ENCODE measurements at places on chromosomes 1 and 21.

DNA sequence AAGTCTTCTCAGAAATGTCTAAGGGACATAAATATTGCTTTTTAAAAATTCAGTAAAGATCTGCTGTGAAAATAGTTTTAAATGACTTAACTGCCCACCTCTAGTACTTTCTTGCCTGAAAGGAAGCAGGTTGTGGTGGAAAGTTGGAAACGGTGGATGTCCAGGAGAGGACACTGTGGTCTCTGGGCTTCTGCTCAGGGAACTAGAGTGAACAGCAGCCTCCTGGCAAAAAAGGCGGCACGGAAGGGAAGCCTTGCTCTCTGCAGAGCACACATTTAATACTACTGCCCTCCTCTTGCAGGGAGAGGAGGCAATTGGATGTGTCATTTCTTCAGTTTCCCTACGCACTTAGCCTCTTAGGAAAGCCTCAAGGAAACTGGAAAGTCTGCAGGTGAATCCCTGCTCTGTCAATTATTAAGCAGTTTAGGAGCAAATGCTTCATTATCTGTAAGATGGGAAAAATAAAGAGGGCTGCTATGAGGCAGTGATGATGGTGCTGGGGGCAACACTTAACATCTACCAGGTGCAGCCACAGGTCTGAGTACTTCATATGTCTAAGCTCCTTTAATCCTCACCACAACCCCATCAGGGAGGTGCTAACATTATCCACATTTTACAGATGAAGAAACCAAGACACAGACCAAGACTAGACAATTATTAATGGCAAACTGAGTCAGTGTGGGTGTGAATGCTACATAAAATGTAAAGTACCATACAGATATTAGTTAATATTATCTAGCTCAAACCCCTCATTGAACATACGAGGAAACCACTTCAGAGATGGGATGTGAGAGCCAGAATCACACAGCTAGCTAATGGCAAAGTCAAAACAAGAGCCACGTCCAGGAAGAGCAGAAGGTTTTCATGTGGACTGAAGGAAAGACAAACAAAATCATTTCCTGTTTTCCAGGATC, 108.9 kb upstream of the ADAR start:
- DNase-seq, result no peak

DNA sequence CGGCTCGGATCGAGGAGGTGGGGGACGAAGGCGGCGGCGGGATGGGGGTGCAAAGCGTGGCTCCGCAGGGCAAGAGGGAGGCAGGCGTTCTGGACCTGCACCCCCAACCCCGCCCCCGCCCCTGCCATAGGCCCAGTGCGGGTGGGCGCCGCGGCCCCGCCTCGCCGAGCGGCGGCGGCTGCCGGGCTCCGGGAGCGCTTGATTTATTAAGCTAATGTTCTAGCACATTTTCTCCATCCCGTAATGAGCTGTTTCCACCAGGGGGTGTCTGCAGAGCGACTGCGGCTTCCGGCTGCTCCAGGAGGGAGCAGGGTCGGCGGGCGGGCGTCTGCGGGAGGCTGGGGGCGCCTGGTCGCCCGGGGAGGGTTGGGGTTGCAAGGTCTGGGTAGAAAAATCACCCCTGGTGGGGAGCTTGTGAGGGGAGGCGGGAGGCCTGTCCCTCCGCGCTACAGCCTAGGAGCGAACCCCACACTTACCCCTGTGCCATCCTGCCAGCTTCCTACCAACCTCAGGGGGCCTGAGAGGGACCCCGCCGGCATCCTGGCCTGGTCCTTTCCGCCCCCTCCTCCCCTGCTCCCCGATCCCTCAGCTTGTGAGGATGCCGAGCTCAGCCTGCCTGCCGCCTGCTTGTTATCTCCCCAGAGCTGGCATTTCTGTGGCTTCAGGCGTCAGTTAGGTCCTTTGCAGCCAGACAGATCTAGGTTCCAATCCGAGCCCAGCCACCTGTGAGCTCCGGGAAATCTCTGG, 48.5 kb upstream of the ACOT11 start:
- no peak for DNase-seq

GRCh38 chr1:8348047-8348776, 30.3 kb downstream of the SLC45A1 start:
- DNase-seq, result no peak

GRCh38 chr1:119902775-119903442, 6.6 kb upstream of the ADAM30 start:
- no peak for DNase-seq

DNA sequence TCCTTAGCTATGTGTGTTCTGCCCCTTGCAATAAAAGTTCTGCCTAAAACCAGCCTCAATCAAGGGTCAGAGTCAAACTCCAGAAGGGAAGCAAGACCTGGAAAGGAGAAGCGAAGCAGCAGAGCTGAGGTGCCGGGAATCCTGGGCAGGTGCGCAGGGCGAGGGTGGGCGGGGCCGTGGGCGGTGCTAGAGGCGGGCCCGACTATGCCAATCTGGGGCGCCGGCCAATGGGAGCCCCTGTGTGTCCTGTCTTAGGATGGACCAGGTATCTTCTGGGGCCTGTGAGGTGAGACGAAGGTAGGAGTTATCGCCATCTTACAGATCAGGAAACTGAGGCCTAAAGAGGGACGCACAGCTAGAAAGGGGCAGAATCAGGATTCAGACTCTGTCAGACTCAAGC, 120.3 kb downstream of the PTPRU start:
- no peak for DNase-seq

- no peak for DNase-seq
These were observed 462.7 kb upstream of the DEPDC1 start for GRCh38 chr1:68959461-68960030.

- no peak for DNase-seq
These were observed 72.0 kb upstream of the GORAB start for GRCh38 chr1:170460001-170460400.

- DNase-seq, result no peak
These were observed 11.4 kb upstream of the TENT5C start for GRCh38 chr1:117594261-117594990.

DNA sequence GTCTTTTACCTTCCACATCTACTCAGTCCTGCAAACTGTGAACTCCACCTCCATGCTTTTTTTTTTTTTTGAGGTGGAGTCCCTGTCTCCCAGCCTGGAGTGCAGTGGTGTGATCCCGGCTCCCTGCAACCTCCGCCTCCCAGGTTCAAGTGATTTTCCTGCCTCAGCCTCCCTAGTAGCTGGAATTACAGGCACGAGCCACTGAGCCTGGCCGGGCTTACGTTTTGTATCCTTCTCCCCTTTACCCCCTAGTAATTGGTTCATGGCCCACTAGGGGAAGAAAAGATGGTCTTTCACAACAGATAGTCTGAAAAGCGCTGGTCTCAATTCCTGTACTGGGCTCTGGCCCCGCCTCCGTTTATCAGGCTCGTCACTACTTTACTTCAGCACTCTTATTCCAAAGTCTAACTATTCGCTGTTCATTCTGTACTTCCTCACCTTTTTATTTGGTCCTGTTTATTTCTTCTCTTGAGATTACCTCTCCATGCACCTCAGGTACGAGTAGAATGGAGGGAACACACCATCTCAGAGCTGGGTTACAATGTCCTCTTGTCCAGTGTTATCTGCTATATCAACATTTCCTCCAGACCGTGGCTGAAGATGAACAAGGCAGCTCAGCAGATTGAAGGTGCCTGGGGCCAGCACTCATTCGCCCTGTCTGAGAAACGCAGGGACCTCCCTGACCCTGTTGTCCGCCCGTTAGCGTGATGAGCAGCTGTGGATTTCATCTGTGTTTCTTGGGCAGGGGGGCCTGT, 16.2 kb downstream of the CNST start:
- no peak for DNase-seq

DNA sequence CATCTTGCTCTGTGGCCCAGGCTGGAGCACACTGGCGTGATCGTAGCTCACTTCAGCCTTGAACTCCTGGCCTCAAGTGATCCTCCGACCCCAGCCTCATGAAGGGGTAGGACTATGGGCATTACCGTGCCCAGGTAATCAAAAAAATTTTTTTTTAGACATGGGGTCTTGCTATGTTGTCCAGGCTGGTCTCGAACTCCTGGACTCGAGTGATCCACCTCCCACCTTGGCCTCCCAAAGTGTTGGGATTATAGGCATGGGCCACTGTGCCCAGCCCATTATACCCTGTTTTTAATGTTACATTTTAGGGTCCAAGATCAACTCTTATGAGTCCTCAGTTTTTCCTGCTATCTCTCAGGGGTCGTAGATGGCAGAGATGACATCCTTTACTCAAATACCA, 6.3 kb downstream of the MRAP start:
- DNase-seq, result no peak

- no peak for DNase-seq
These were observed 4.0 kb upstream of the PDE9A start for GRCh38 chr21:42649122-42650032.

- no peak for DNase-seq
These were observed 13.3 kb upstream of the CD101 start for GRCh38 chr1:116988248-116988647.
